ENCODE measurements at places on chromosomes 5 and 9.

DNA sequence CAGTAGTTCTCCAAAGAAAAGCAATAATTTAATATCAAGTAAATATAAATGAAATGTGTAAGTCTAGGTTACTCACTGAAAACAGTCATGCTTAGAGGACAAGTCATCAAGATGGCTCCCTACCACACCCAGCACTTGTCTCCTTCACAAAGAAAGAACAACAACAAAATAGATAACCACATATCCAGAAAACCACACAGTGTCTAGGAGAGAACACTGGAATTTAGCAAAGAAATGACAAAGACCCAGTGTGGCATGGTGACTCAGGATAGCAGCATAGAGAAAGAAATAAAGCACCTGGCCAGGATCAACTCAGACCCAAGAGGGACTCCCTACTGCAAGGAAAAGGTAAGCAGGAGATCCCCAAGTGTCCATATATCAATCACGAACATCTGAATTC lies 356.2 kb downstream of the TMEM161B start:
- DNase-seq: no peak

DNA sequence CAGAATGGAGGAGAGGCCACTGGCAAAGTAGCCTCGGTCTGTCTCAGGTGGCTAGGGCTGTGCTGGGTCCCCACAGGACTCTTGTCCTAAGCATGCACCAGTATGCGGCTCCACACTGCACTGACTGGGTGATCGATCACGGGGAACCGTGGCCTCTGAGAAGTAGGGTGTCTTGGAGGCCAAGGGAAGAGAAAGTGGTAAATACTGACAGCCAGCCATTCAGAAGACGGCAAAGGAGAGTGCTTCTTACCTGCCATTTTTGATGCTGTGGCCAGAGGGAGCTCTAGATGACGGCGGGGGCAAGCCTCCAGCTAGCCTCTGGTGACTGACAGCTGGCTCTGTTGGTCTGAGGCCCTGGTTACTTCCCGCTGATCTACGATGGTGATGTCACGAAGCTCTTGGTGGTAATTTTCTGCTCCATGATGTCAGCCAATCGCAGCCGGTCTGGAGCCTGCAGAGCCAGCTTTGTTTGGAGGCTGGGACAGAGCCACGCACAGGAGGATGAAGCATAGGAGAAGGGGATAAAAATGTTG lies 40.4 kb upstream of the GADD45G start:
- DNase-seq: no peak

DNA sequence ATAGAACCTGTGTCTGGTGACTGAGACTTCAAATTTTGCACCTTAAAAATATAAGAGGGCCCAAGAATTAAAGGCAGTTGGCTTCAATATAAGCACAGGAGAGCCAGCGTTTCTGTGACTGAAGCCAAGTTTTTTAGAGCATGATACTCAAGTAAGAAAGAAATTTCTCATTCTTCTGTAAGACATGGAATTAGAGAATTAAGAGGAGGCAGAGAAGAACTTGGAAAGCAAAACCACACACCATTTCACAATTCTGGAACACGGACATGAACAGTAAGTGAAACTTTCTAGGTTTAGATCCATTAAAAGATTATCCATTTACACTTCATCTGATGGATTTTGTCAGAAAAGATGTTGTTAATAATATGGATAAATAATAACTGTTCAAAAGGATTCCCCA lies 8.9 kb upstream of the AGXT2 start:
- no peak for DNase-seq

GRCh38 chr5:172443441-172444109 lies 10.8 kb downstream of the SH3PXD2B start:
- no peak for DNase-seq

DNA sequence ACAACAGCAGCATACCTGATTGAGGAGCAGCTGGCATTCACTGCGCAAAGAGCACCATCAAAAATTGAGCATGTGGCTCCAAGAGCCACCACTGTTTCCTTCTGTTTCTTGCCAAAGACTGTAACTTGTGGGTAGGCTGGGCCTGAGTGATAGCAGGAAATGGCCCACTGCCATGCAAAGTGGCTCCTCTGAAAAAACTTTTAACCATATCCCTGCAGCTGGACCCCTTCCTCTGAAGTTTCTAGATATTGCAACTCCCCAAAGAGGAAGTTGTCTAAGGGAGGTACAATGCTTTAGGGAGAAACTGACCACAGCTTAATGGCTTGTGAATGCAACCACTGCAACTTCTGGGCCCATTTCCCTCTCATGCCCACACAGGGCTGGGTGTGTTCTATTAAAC lies 355.4 kb upstream of the PDE4D start:
- no peak for DNase-seq

- no peak for DNase-seq
Measured at GRCh38 chr9:77947651-77948050, 84.0 kb downstream of the GNAQ start.

GRCh38 chr5:52947851-52948250 lies 41.3 kb upstream of the ITGA2 start:
- DNase-seq: no peak

DNA sequence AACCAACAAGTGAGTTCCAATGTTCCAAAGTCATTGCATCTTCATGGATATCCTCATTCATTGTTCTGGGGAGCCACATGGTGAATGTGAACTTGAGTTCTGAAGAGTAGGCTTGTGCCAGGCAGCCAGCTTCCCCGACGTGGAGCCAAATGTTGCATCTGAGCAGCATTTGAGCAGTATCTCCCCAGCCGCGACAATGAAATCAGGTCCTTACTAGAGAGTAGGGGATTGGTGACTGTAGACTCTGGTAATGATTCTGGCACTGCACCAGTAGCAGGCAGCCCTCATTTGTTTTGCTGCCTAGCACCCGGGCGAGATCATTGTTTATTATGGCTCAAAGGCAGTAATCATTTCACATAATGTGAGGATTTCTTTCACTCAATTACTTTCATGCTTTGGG lies 451.4 kb upstream of the C9orf72 start:
- DNase-seq: no peak

DNA sequence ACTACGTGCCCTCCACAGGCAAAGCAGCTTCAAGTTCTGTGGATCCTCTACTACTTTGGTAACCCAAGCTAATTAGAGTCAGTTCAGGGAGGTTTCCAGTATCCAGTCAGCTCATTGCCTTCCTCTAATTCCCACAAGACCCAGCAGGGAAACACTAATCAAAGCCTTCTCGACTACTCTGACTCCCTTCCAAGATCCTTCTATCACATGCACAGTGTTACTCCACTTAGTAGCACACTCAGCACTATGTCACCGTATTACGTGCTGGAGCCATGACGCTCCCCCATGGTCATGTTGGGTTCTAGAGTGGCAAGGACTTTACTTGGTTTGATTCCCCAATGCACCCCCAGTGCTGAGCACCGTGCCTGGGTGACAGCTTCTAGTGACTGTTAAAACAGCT lies 53.0 kb downstream of the DCP2 start:
- no peak for DNase-seq

DNA sequence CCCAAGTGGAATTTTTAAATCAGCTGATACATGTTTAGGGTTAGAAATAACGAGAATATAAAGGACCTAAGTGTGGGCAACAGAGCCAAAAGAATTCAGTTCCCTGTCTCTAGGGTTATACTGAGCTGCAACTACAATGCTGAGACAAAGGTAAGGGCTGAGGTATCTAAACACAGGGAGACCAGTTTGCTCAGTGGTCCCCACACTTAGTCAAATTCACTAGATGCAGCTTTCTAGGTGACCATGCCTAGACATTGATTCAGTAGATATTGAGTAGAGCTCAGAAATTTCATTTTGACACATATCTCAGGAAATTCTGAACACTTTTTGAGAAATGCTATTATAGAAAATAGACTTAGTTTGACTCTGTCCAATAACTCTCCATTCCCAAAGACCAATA lies 84.8 kb downstream of the PPP2R2B start:
- DNase-seq: no peak

DNA sequence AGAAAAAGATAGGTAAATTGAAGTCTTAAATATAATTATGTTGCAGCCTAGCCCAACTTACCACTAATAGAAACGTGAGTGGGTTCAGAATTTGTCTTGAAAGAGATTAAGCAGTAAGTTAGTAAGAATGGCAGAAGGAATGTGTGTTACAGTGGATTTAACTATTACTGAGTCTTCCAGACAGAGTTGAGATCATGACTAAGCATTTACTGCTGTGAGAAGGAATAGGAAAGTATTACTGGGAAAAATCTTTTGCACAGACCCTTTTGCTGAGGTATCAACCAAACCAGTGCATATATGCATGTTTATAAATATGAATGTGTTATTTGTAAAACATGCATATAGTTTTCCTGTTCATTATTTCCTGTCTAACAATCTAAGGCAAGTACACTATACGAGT lies 112.8 kb upstream of the EFNA5 start:
- no peak for DNase-seq

- no peak for DNase-seq
Measured at GRCh38 chr5:141694479-141694878, 12.4 kb upstream of the ARAP3 start.

DNA sequence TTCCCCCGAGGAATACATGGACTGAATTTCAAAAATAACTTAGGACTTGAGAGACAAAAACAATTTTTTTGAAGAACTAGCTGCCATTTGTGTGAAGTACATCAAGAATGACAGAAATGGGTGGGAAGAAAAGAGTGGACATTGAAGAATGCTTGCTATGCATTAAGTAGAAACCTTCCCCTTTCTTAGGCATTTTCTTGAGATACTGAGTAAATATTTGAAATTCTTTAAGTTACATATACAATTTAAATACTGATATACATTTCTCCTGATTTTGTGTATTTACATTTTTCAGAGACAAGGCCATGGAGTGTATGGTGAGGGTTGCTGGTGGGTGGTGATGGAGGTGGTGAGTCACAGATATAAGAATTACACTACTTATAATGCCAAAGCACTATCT lies 319.3 kb upstream of the ADAMTSL1 start:
- DNase-seq: no peak

- DNase-seq: no peak
Measured at GRCh38 chr5:31962351-31962751, 211.8 kb downstream of the GOLPH3 start.

DNA sequence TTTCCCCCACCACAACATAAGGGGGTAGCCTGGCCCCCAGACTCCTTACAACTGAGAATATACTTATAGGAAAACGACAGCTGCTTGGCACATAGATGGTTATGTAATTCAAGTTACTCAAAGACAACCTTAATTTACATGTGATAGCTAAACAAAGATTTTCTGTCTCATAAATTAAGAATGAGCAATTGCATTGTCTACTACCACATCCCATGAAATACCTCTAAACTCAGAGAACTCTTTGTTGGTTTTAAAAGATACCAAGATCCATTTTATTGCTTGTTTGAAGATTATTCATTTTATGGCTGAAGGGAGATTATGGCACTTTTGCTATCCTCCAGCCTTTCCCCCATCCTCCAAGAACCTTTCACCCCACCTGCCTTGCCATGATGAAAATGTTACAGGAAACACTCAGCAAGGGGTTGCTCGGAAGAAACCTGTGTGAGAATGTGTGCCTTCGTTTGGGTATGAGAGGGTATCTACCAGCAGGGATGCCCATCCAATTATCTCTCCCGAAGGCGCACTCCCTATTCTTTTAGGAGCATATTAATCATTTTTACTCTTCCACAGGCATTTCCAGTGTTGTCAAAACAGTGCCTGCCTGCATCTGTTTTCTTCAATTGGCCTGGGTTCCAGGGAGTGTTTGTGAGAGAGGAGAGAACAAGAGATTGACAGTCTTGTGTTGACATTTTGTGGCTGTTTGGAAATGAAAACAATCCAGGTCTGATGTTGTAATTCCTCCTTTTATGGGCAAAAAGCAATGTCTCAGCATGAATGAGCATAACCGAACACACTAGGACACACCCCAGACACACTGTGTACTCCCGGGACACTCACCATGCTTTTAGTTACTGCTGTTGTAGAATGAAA lies 208.0 kb upstream of the ANKRD55 start:
- no peak for DNase-seq

- DNase-seq: no peak
Measured at GRCh38 chr5:1431896-1432295, 13.3 kb downstream of the SLC6A3 start.

- DNase-seq: no peak
Measured at GRCh38 chr5:36720688-36721087, 114.3 kb downstream of the SLC1A3 start.

DNA sequence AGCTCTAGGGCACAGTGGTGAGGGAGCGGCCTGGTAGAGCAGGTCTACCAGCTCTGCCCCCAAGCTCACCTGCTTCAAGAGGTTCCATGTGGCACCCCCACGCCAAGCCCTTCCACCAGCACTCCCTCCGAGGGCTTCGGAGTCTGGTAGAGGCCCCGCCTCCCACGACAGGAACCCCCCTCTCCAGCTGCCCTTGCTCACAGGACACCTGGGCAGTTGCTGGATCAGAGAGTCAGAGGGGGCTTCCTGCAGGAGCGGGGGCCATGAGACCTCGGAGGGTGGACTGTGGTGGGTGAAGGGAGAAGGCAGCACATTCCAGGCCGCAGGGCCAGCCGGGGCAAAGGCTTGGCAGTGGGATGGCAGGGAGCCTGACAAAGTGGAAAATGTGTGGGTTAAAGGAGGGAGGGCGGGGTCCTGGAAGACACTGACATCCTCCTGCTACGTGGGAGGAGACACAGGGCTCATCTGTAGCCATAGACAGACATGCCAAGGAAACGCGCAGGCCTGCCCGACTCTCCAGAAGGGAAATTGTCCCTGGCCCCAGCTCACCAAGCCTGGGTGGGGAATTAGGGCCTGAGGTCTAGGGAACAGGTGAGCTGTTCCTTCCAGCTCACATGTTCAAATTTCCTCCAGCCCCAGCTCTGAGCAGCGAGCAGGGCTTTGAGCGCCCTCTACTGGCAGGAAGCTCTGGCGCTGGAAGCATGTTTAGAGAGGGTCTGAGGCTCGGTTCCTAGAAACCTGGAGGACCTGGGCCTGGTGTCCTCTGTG lies 74.2 kb downstream of the NTNG2 start:
- DNase-seq: no peak

DNA sequence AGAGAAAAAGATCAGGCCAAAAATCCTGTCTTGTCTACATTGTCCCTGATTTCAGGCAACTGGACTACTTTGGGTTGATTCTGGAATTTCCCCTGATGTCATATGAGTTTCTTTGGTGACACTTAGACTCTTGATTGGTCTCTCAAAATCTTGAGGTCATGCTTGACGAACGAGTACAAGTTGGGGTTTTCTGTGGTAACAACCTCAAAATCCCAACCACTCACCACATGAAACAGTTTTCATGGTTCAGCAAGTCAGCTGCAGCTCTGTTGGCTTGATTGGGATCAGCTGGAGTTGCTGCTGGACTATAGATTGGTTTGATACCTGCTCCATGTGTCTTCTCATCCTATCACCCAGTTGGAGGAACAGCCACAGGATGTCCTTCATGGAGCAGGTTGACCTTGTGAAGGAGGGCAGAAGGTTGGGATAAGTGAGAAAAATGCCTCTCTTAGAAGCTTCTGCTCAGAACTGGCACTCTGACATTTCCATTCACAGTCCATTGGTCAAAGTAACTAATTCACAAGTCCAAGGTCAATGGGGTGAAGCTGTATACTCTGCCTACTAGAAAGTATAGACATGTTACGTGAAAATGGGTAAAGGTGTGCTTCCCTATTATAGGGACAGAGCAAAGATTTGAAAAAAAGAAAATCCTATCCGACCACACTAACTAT lies 284.5 kb downstream of the SH3GL2 start:
- DNase-seq: no peak

All from vagina (tissue), 2 donors.